Neural progenitor cell (in vitro differentiated cells): ENCODE measurements at places on chromosomes 12 and 14. TPM values are rescaled to one million over a fixed set of nuclear protein-coding genes. Genes with fewer than 3 reads are reported as not detected.
A peak's percentile ranks its signal among the peaks of the same experiment; 100 is the strongest.

DNA sequence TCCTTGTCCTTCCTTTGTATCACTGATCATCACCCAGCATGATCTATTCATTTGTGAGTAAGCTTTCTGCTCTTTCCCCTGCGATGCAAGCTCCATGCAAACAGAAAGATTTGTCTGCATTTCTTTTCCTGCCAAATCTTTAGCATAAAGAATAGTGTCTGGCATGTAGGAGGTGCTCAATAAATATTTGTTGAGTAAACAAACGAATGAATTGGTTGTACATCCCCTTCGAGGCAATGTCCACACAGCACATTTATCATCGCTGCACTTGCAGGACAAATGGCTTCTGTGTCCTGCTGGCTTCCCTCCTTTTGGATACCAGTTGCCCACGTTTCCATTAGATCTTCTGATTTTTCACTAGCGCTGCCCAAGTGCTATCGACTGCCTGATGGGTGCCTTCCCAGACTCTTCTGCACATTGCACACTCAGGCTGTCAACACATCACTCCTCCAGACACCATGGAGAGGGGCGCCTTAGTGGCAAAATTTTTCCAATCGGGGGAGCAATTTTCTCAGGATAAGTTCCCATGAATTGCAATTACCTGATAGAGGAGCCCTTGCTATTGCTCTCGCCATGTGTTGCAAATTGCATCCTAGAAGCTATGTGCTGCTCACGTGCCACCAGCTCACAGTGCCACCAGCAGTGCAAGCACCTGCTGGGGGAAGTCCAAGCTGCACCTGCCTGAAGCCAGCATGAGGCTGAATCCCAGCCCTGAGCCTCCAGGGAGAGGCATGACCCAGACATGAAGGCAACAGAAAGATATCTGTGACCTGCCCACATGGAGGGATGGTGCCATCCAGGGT is 206.6 kb downstream of the KIF26A start:
- H3K4me3 ChIP-seq, result no peak overlapping the region
- H3K27ac ChIP-seq, result no peak overlapping the region
- H3K4me1 ChIP-seq, result no peaks in the 10 kb centered on the region
- DNase-seq, result no peak
- H3K36me3 ChIP-seq, result no peaks in the 10 kb centered on the region

DNA sequence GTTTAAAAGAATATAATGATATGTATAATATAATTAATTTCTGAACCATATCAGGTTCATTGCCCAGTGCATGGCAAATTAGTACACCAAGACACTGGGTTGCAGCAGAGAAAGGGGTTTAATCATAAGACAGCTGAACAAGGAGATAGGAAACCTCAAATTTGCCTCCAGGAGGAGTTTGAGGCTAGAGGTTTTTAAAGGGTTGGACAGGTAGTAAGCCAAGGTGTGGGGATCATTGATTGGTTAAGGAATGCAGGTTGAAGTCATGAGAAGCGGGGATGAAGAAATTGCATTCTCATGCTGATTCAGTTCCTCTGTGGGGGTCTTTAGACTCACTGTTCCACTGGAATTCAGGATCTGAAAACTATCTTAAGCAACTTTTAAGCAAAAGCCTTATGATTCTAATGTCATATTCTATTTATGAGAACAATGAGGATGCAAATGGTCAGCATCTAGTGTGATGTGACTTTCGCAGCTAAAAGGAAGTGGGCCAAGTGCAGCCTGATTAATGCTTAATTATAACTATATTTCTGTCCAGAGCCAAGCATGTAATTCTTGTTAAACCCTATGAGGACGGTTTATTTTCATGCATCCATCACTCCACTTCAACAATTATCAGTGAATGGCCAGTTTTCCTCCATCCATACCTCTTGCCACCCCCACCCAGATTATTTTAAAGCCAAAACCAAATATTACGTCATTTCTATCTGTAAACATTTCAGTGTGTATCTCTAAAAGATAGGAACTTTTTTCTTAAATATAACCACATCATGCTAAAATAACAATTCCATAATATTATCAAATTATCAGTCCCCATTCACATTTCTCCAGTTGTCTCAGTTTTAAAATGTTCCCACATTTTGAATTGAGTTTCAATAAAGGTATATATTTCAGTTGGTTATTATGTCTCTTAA is 14.9 kb downstream of the RNF212B start:
- H3K4me1 ChIP-seq, result no peaks in the 10 kb centered on the region
- DNase-seq, result peak; percentile 4
- no peak overlapping the region for H3K27ac ChIP-seq
- H3K36me3 ChIP-seq, result no peaks in the 10 kb centered on the region

Gene UBR7
- total RNA-seq, result 47.6 and 55.7 TPM in 2 replicates

Gene CPNE6
- total RNA-seq, result not detected in 2 replicates
